Memory B cell (primary cell): ENCODE measurements at places on chromosomes 7 and 10.
A peak's percentile ranks its signal among the peaks of the same experiment; 100 is the strongest.

GRCh38 chr10:102904346-102904745 lies 13.7 kb upstream of the CNNM2 start:
- DNase-seq, result no peak
- H3K36me3 ChIP-seq, result no peaks in the 10 kb centered on the region
- H3K4me1 ChIP-seq, result no peaks in the 10 kb centered on the region
- no peak overlapping the region for H3K4me3 ChIP-seq
- H3K27me3 ChIP-seq, result no peaks in the 10 kb centered on the region
- H3K27ac ChIP-seq, result no peak overlapping the region

DNA sequence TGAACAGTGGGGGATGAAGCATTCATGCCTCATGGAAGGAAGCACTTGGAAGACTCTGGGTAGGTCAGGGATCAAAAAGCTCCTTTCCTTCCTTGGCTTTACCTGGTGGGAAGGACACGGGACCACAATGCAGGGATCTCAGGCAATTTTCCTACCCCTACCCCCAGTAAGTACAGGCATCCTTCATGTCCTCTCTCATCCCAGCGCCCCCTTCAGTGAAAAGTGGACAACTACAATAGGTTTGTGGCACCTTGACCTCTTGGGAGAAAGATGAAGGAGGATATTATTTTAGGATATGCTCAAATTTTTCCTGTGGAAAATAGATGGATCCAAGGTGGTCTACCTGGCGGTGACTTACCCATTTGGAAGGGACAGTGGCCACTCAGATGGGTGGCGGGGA lies 16.5 kb downstream of the AFAP1L2 start:
- H3K36me3 ChIP-seq, result no peaks in the 10 kb centered on the region
- no peak overlapping the region for H3K4me3 ChIP-seq
- no peak overlapping the region for H3K27ac ChIP-seq
- DNase-seq, result no peak

DNA sequence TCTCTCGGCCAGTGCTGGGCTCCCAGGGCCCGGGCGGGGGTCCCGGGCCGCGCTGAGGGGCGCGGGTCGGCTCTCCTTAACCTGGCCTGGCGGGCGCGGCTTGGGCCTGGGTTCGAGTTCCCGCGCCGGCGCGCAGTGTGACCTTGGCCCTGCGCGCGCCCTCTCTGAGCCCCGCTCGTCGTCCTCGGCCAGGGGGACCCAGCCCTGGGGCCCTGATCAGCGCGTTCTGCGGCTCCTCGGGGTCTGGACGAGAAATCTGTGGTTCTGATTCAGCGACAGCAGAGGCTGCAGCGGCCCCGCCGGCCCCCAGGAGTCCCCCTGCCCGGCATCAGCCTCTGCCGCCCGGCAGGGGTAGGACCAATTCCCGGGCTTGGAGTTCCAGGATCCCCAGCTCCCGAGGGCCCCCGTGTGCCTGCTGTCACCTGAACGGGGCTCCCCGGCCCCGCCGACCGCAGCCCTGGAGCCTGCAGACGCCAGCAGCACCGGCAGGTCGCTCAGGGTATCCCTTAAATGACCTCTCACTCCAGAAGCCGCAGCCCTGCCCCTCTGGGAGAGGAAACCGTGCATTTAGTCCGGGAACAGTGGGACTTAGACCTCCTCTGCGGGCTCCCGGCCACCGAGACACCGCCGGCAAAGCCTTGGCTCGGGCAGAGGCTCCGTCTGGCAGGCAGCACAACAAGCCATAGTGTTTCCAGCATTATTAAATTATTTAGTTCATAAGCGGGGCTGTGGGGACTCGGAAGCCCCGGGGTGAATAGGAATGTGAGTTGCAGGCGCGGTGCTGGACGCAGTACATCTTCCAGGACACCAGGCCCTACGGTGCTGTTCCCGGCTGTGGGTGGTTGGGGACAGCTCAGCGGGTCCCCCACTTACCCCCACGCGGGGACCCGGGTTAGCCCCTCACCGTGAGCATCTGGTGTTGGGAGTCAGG lies 572 bp downstream of the CHST12 start:
- peaks cover 2% of the 10 kb centered on the region for H3K36me3 ChIP-seq
- peak; percentile 24 for DNase-seq
- H3K4me1 ChIP-seq, result peaks cover 35% of the 10 kb centered on the region
- peak overlapping the region; percentile 65 for H3K4me3 ChIP-seq
- H3K27me3 ChIP-seq, result no peaks in the 10 kb centered on the region

- H3K4me3 ChIP-seq, result no peak overlapping the region
- H3K27ac ChIP-seq, result no peak overlapping the region
- H3K4me1 ChIP-seq, result no peaks in the 10 kb centered on the region
- H3K27me3 ChIP-seq, result no peaks in the 10 kb centered on the region
Measured at GRCh38 chr10:51907361-51907760, 208.0 kb upstream of the CSTF2T start.

GRCh38 chr7:98352621-98353020 lies 48.3 kb downstream of the BAIAP2L1 start:
- no peaks in the 10 kb centered on the region for H3K36me3 ChIP-seq
- H3K27ac ChIP-seq, result no peak overlapping the region
- no peaks in the 10 kb centered on the region for H3K4me1 ChIP-seq

DNA sequence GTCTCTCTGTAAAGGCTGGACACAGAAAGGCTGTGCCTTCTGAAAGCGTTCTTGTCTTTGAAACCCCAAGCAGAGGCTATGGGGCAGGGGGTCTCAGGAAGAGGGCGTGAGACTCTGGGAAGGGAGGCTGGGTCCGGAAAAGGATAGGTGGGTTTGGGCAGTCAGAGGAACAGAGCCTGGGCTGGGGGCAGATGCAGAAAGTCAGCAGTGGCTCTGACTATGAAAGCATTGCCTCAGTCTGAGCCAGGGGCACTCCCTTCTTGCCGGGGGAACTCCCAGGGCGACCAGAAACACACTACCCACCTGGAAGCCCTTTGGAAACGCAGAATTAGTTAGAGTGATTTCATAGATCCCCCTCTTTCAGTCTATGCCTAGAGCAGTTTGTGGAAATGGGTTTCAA lies 72.0 kb downstream of the VWA2 start:
- DNase-seq, result no peak
- no peaks in the 10 kb centered on the region for H3K4me1 ChIP-seq
- no peak overlapping the region for H3K27ac ChIP-seq
- H3K36me3 ChIP-seq, result no peaks in the 10 kb centered on the region
- no peak overlapping the region for H3K4me3 ChIP-seq

- no peak for DNase-seq
- H3K36me3 ChIP-seq, result no peaks in the 10 kb centered on the region
- peaks cover 23% of the 10 kb centered on the region for H3K27me3 ChIP-seq
- no peak overlapping the region for H3K4me3 ChIP-seq
- no peak overlapping the region for H3K27ac ChIP-seq
- H3K4me1 ChIP-seq, result peaks cover 13% of the 10 kb centered on the region
Measured at GRCh38 chr10:112948196-112948595, 1.9 kb upstream of the TCF7L2 start.

- H3K4me1 ChIP-seq, result peaks cover 2% of the 10 kb centered on the region
- H3K27me3 ChIP-seq, result no peaks in the 10 kb centered on the region
- peaks cover 24% of the 10 kb centered on the region for H3K36me3 ChIP-seq
- H3K4me3 ChIP-seq, result no peak overlapping the region
Measured at GRCh38 chr7:133789974-133790373, 337.2 kb upstream of the LRGUK start.

DNA sequence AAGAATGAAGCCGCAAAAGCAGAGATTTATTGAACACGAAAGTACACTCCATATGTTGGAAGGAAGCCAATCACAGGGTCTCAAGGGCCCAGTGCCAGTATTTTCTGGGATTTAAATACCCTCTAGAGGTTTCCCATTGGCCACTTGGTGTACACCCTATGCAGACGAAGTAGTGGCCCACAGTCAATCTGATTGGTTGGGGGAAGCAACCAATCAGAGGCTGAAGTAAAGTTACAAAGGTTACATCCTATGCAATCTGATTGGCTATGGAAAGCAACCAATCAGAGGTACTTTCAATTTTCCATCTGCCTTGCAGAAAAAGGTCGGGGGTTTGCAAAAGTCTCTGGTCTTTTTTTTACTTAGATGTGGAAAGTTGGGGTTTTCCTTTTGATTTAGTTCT lies 481.3 kb upstream of the NRP1 start:
- H3K4me3 ChIP-seq, result no peak overlapping the region
- H3K36me3 ChIP-seq, result no peaks in the 10 kb centered on the region
- no peak overlapping the region for H3K27ac ChIP-seq
- no peaks in the 10 kb centered on the region for H3K4me1 ChIP-seq
- DNase-seq, result no peak
- H3K27me3 ChIP-seq, result no peaks in the 10 kb centered on the region

- peaks cover 10% of the 10 kb centered on the region for H3K27me3 ChIP-seq
- no peaks in the 10 kb centered on the region for H3K4me1 ChIP-seq
Measured at GRCh38 chr7:143485094-143485493, 7.4 kb downstream of the TAS2R41 start.

DNA sequence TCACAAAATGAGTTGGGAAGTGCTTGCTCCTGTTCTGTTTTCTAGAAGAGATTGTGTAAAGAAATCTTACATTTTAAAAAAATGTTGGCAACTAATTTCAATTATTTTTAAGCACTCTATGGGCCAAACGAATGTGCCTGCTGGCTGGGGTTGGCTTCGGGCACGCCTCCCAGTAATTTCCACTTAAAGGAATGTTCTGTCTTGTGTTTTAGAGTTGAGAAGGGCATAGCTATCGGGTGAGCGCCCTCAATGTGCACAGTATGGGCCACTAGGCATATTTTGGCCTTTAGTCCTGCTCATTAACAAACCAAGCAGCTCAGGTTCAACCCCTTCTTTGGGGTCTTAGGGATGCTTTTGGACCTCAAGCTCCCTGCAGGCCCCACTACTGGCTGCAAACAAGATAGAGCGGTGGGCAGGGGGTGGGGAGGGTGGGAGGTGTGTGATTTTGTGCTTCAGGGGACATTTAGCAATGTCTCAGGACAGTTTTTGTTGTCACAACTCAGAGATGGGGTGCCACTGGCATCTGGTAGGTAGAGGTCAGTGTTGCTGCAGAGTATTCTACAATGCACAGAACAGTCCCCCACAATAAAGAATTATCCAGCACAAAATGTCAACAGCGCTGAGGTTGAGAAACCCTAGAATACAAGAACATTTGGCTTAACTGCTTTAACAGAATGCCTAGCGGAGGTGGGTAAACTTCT lies 40.7 kb downstream of the TACC2 start:
- no peaks in the 10 kb centered on the region for H3K4me1 ChIP-seq
- peaks cover 8% of the 10 kb centered on the region for H3K27me3 ChIP-seq
- no peaks in the 10 kb centered on the region for H3K36me3 ChIP-seq
- H3K27ac ChIP-seq, result no peak overlapping the region
- H3K4me3 ChIP-seq, result no peak overlapping the region
- no peak for DNase-seq

DNA sequence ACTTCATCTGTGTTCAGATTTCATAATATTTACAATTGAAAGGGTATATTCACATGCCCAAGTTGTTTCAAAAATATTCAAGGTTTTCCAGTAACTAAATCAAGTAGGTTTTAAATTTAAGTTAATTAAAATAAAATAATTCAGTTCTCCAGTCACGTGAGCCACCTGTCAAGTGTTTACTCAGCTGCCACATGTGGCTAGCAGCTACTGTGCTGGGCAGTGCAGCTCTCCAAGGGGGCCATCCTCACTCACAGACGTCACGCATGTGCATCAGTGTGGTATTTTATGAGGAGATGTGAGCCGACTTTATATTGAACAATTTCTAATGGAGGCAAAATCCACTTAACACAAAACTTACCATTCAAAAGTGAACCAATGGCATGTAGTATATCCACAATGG lies 69.7 kb upstream of the CAMK2B start:
- H3K27me3 ChIP-seq, result no peaks in the 10 kb centered on the region
- no peak overlapping the region for H3K27ac ChIP-seq
- no peak overlapping the region for H3K4me3 ChIP-seq
- H3K36me3 ChIP-seq, result peaks cover 29% of the 10 kb centered on the region
- peaks cover 6% of the 10 kb centered on the region for H3K4me1 ChIP-seq
- DNase-seq, result no peak

GRCh38 chr7:91940171-91940570 lies 491 bp upstream of the AKAP9 start:
- H3K36me3 ChIP-seq, result no peaks in the 10 kb centered on the region
- H3K4me1 ChIP-seq, result peaks cover 25% of the 10 kb centered on the region
- DNase-seq, result peak; percentile 20
- peaks cover 1% of the 10 kb centered on the region for H3K27me3 ChIP-seq
- H3K4me3 ChIP-seq, result peak overlapping the region; percentile 91

- H3K4me1 ChIP-seq, result no peaks in the 10 kb centered on the region
- H3K27ac ChIP-seq, result no peak overlapping the region
Measured at GRCh38 chr10:53331460-53331859, 558.9 kb upstream of the MBL2 start.

GRCh38 chr7:9488555-9488954 lies 1055.1 kb downstream of the NXPH1 start:
- no peak overlapping the region for H3K27ac ChIP-seq
- H3K36me3 ChIP-seq, result no peaks in the 10 kb centered on the region
- H3K4me1 ChIP-seq, result no peaks in the 10 kb centered on the region
- no peaks in the 10 kb centered on the region for H3K27me3 ChIP-seq

- DNase-seq, result no peak
- no peak overlapping the region for H3K27ac ChIP-seq
- no peaks in the 10 kb centered on the region for H3K27me3 ChIP-seq
- H3K36me3 ChIP-seq, result no peaks in the 10 kb centered on the region
- no peak overlapping the region for H3K4me3 ChIP-seq
Measured at GRCh38 chr7:93551931-93552330, 22.6 kb downstream of the CALCR start.

DNA sequence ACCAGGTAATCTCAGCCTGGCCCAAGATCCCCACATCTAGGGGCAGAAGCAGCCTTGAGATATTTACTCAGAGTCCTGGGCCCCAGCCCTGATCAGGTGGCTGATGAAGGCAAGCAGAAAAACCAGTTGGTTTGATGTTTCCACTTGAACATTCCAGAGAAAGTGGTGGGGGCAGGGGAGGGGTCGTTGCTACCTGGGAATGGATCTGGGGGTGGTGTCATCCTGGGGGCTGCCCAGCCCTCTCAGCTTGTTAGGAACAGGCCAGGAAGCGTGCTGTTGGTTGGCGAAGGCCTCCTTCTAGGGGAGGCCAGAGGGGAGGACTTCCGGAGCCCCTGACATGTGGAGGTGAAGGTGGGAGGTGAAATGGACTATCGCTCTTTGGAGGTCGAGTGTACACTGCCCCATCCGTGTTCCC lies 3.7 kb upstream of the ABHD11 start:
- peaks cover 19% of the 10 kb centered on the region for H3K4me1 ChIP-seq
- H3K27ac ChIP-seq, result peak overlapping the region; percentile 87
- no peaks in the 10 kb centered on the region for H3K27me3 ChIP-seq
- no peak for DNase-seq

- no peaks in the 10 kb centered on the region for H3K4me1 ChIP-seq
- no peak overlapping the region for H3K4me3 ChIP-seq
- no peaks in the 10 kb centered on the region for H3K27me3 ChIP-seq
- no peak for DNase-seq
- no peak overlapping the region for H3K27ac ChIP-seq
Measured at GRCh38 chr7:23787272-23787671, 77.3 kb downstream of the STK31 start.

DNA sequence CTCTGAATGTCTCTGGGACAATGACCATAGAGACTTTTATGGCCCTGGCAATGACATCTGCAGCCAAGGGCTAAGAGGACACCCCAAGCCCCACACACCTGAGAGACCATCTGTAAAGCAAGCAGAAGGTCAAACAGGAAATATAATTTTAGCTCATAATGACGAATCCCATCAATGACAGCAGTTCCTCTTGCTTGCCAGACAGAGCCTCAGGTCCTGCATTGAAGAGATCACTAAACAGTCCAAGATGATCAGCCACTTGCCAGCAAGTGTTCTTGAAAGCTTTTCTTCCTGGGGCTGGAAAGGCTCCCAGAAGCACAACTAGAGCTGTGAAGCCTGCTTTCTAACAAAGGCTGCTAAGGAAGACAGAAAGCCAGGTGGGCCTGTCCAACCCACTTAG lies 993.7 kb upstream of the AUTS2 start:
- no peaks in the 10 kb centered on the region for H3K27me3 ChIP-seq
- H3K27ac ChIP-seq, result no peak overlapping the region
- no peaks in the 10 kb centered on the region for H3K4me1 ChIP-seq
- no peak for DNase-seq
